ENCODE measurements at places on chromosomes 1 and 21. TPM values are rescaled to one million over a fixed set of nuclear protein-coding genes. Genes with fewer than 3 reads are reported as not detected.

DNA sequence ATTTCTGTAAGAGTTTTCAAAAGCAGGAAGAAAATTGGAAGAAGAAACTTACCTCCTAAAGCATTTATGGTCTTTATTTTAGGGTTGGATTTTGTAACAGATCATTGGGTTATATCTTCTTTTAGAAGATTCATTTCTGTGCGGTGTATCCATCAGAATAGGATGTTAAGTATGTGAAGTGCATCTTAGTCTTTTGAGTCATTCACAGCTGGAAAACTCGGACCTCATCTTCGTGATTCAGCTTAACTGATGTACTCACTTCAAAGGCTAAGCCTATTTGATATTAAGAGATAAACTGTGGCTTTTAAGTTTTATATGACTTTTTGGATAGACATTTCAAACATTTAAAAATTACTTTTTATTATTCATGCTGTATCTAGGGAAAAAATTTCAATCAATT lies 56.3 kb downstream of the GIPC2 start:
- H3K4me3 ChIP-seq, result no peak overlapping the region
- no peaks in the 10 kb centered on the region for H3K27me3 ChIP-seq
- DNase-seq, result no peak

Gene FOXD3
- total RNA-seq, result not detected

Gene DNASE2B
- total RNA-seq, result 26.1 TPM

Gene CACNA1S
- total RNA-seq, result 0.06 TPM

Gene ISG20L2
- 22.6 TPM for total RNA-seq

- no peak overlapping the region for H3K27ac ChIP-seq
- H3K4me3 ChIP-seq, result no peak overlapping the region
- no peak for DNase-seq
- H3K36me3 ChIP-seq, result no peaks in the 10 kb centered on the region
- peaks cover 34% of the 10 kb centered on the region for H3K4me1 ChIP-seq
- no peaks in the 10 kb centered on the region for H3K27me3 ChIP-seq
These were observed 211.5 kb upstream of the USP24 start for GRCh38 chr1:55426619-55427018.

Gene MCOLN3
- 7.6 TPM for total RNA-seq

DNA sequence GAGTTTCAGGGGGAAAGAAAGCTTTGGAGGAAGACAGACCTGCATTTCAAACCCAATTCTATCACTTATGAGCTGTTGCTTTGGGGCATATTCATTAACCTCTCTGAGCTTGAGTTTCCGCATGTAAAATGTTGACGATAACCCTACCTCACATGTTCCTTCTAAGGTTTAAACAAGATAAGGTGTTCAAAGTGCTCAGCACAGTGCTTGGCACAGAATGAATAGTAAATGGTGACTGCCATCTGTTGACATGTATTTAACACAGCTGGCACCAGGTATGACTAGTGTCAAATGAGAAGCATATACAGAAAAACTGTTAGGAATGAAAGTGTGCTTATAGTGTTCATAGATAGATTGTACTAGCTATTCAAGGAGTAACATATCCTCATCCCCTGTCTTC lies 155.5 kb downstream of the PTGER3 start:
- no peak for DNase-seq
- H3K27me3 ChIP-seq, result no peaks in the 10 kb centered on the region
- no peak overlapping the region for H3K4me3 ChIP-seq
- peaks cover 5% of the 10 kb centered on the region for H3K4me1 ChIP-seq
- H3K36me3 ChIP-seq, result no peaks in the 10 kb centered on the region

GRCh38 chr1:50251702-50252101 lies 143.0 kb downstream of the ELAVL4 start:
- no peak for DNase-seq
- no peaks in the 10 kb centered on the region for H3K36me3 ChIP-seq
- no peaks in the 10 kb centered on the region for H3K4me1 ChIP-seq
- no peak overlapping the region for H3K27ac ChIP-seq
- H3K27me3 ChIP-seq, result peaks cover 9% of the 10 kb centered on the region

DNA sequence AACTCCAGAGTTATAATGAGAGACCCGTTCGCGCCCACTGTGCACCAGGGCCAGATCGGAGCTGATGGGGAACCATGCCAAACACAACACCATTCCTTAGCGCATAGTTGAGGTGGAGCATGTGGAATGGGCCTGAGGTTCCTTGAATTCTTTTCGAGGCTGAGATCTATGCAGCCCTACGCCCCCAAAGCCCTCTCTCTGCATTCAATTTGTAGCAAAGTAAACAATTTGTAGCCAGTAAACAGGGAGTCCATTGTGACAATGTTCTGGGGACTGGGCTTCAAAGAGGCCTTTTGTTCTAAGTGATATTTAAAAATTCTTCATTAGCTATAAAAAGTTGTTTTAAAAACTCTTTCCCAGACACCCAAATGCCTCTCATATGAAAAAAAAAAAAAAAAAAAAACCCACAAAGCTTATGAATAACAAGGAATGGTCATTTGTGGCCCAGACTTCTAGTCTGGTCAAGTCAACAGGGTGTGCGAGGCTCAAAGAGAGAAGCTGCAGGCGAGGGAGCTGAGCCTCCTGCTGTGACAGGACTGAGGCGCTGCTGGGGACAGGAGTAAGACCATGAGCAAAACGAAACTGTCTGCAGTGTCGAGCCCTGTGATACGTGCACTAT lies 30.6 kb upstream of the KCNE2 start:
- no peak overlapping the region for H3K4me3 ChIP-seq
- H3K27ac ChIP-seq, result no peak overlapping the region
- no peaks in the 10 kb centered on the region for H3K27me3 ChIP-seq
- no peaks in the 10 kb centered on the region for H3K4me1 ChIP-seq
- H3K36me3 ChIP-seq, result no peaks in the 10 kb centered on the region

DNA sequence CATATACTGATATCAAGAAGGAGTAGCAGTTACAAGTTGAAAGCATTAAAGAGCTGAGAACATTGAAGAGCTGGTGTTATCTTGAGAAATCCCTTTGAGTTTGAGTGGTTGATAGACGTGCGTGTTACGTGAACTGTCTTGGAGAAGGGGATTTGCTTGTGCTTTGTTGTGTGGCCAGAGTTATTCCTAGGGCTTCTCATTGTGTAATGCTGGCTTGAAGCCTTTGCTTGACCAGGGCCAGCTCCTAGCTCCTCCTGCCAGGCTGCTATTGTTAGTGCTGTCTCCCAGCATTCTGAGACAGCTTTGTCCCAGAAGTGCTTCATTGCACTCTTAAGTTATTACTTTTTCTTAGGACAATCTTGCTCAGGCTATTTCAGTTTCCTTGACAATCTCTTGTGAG lies 116.2 kb upstream of the KCNK2 start:
- no peak for DNase-seq
- no peaks in the 10 kb centered on the region for H3K4me1 ChIP-seq
- no peak overlapping the region for H3K4me3 ChIP-seq
- H3K36me3 ChIP-seq, result no peaks in the 10 kb centered on the region
- no peaks in the 10 kb centered on the region for H3K27me3 ChIP-seq

- H3K4me3 ChIP-seq, result no peak overlapping the region
- H3K27ac ChIP-seq, result no peak overlapping the region
- DNase-seq, result no peak
- no peaks in the 10 kb centered on the region for H3K27me3 ChIP-seq
These were observed 12.9 kb upstream of the CD55 start for GRCh38 chr1:207308451-207309190.

Gene RGS13
- 5.0 TPM for total RNA-seq

Gene HENMT1
- total RNA-seq, result 6.5 TPM

DNA sequence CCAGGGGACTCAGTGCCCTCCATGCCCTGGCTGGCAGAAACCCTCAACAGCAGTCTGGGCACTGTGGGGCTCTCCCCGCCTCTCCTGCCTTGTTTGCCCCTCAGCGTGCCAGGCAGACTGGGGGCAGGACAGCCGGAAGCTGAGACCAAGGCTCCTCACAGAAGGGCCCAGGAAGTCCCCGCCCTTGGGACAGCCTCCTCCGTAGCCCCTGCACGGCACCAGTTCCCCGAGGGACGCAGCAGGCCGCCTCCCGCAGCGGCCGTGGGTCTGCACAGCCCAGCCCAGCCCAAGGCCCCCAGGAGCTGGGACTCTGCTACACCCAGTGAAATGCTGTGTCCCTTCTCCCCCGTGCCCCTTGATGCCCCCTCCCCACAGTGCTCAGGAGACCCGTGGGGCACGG lies 2.8 kb upstream of the TAS1R3 start:
- H3K4me1 ChIP-seq, result peaks cover 37% of the 10 kb centered on the region
- no peak overlapping the region for H3K27ac ChIP-seq
- no peak overlapping the region for H3K4me3 ChIP-seq
- no peak for DNase-seq

Gene TTLL10
- total RNA-seq, result 6.6 TPM

GRCh38 chr1:151970626-151971025 lies 23.0 kb downstream of the S100A10 start:
- no peak overlapping the region for H3K4me3 ChIP-seq
- H3K27me3 ChIP-seq, result no peaks in the 10 kb centered on the region
- H3K27ac ChIP-seq, result no peak overlapping the region
- peaks cover 45% of the 10 kb centered on the region for H3K4me1 ChIP-seq

Gene RNF223
- total RNA-seq, result 0.65 TPM

- H3K27ac ChIP-seq, result no peak overlapping the region
- H3K4me1 ChIP-seq, result no peaks in the 10 kb centered on the region
- H3K27me3 ChIP-seq, result peaks cover 9% of the 10 kb centered on the region
- no peak overlapping the region for H3K4me3 ChIP-seq
- H3K36me3 ChIP-seq, result no peaks in the 10 kb centered on the region
These were observed 46.0 kb upstream of the COG2 start for GRCh38 chr1:230596306-230596705.

DNA sequence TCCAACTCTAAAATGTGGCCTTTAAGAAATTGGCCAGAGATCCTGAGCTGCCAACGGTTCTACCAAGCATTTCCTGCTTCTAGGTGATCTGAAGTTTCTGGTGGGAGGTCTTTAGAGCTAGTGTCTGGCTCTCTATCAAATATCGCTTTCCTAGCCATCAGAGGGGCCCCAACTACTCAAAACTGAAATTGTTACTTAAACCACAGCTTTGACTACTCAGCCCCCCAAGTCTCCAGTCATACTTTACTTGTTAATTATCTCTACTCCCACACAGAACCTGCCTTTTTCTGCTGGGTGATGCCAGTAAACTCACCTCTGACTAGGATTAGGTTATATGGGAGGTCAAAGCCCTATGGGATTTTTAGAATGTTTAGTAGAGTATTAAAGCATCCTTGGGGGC lies 95.1 kb downstream of the FASLG start:
- no peak for DNase-seq
- H3K36me3 ChIP-seq, result no peaks in the 10 kb centered on the region
- H3K27me3 ChIP-seq, result no peaks in the 10 kb centered on the region
- H3K4me3 ChIP-seq, result no peak overlapping the region

DNA sequence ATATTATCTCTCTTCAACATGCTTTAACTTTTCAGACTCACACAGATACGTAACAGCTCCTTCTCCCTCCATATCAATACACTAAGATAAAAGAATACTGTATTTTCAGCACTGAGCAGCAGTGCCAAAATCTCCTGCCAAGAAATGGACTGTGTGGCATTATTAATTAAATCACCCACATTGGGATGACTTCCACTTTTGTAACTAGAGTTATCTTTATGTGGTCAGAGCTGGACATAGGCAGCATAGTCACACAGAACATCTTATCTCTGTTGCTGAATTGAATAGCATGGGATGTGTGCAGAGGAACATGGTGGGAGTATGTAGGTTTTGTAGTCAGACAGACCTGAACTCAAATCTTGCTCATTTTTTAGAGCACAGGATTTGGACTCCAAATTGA lies 41.4 kb upstream of the CACYBP start:
- H3K4me1 ChIP-seq, result peaks cover 30% of the 10 kb centered on the region
- H3K36me3 ChIP-seq, result peaks cover 15% of the 10 kb centered on the region
- H3K4me3 ChIP-seq, result no peak overlapping the region
- H3K27me3 ChIP-seq, result no peaks in the 10 kb centered on the region
- DNase-seq, result no peak
- H3K27ac ChIP-seq, result no peak overlapping the region

- no peak overlapping the region for H3K27ac ChIP-seq
- H3K36me3 ChIP-seq, result no peaks in the 10 kb centered on the region
- DNase-seq, result no peak
These were observed 100.9 kb upstream of the ST6GALNAC5 start for GRCh38 chr1:76766381-76766780.
